ENCODE measurements at places on chromosomes 12 and 14.
A peak's percentile ranks its signal among the peaks of the same experiment; 100 is the strongest.

DNA sequence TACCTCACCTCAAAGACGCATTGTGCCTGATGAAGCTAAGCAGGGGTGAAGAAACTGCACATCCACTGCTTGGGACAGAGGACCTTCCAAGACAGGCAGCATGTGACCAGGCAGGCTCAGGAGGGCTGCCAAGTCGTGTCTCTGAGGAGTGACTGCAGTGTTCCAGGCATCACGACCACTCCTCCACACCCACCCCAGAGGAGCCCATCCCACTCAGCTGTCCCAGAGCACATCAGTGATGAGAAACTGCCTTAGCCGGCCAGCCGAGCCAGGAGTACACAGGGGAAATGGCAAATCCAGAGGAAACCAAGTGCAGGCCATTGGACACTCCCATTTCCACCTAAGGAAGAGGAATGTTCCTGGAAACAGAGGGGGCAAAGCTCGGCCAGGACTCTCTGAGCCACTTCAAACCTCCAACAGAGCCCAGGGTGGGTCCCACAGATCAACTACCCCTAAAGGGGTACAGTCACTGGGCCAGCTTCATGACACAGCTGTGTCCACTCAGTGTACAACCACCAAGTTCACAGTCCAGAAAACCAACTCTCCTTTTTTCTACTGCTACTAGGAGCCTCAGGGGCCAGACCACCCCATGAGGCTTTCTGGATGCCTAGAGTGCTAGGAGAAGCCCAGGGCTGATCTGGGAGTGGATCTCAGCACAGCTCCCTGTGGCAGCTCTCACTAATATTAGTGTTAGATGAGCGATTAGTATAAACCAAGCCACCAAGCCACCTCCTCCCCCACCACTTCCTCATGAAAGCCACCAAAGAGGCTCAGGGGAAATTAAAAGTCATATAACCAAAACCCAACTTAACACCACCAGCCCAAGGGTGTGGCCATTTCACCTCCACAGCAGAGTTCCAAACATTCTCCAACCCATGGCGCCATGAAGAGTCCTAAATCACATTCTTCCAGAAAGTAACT, 15.4 kb downstream of the PXN start:
- DNase-seq: no peak

GRCh38 chr14:23080474-23080873, 14.5 kb downstream of the ACIN1 start:
- no peak for DNase-seq

DNA sequence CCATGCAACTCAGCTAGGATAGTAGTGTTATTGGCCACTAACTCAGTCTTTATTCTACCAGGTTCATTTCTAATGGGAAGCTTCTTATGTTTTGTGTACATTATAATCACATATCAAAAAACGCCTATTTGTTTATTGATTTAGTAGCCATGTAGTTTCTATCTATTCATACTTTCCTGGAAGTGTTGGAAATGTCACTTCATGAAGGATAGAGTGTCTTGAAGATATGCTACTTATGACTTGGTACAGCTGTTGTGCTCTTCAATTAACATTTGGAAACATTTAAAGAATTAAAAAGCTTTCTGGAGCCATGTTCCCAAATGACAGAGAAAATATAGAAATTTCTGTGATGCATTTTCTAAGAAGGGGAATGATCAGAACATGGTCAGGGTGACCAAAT, 307.5 kb downstream of the ETNK1 start:
- no peak for DNase-seq

GRCh38 chr12:77584860-77585259, 245.8 kb upstream of the NAV3 start:
- DNase-seq: no peak

DNA sequence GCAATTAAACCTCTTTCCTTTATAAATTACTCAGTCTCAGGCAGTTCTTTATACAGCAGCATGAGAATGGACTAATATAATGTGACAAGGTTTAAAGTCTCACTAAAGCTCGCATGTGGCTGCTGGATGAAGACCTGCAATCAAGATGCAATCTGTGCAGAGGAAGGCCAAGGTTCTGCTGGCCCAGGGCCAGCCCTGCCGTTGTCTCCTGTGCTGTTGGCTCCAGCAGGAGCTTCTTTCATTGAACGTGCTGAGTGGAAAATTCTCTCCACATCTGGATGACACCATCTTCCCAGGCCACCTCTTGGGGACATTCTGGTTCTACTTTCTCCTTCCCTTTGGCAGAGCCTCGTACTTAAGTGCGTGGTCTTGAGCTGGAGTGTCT, 742.2 kb downstream of the VRK1 start:
- DNase-seq: no peak

- DNase-seq: no peak
These were observed 80.1 kb downstream of the ADCK1 start for GRCh38 chr14:77880056-77880455.

GRCh38 chr14:55904086-55904485, 214.1 kb upstream of the PELI2 start:
- DNase-seq: no peak

DNA sequence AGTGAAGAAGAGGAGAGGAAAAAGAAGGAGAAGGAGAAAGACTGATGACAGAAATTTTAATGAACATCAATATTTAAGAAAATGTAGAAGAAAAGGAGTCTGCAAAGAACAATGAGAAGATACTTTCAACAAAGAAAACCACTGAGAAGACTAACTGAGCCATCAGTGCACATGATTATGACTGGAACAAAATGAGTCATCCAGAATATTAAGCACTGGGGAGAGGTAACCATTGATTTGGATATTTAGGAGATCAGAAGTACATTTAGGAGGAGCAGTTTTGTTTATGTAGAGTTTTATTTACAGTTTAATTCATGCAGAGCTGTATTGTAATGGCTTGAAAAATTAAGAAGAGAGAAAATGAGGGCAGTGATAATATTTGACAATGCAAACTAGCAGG, 159.1 kb downstream of the C12orf50 start:
- DNase-seq: no peak

- no peak for DNase-seq
These were observed 1108.5 kb downstream of the SLC16A7 start for GRCh38 chr12:60704171-60704914.

GRCh38 chr12:130286041-130286440, 51.6 kb upstream of the PIWIL1 start:
- DNase-seq: peak; percentile 53

- no peak for DNase-seq
These were observed 3.9 kb upstream of the VDR start for GRCh38 chr12:47908738-47909137.

GRCh38 chr12:3493859-3494176, 2.8 kb downstream of the PRMT8 start:
- no peak for DNase-seq

DNA sequence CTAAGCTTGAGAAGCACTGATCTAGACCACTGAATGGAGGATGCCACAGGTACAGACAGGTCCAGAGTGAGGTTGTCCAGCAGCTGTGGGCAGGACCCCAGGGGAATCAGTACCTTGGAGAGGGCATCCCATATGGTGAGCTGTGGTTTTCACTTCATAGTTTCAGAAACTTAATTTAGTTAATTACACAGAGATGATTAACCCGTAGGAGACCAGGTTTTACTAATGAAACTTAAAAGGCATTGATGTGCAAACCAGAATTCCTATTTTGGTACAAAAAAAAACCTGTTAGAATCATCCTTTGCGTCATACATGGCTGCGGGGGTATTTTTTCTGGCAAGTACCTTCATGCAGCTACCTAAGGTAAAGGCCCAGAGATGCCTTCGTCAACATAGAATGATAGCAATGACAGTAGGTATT, 159.3 kb downstream of the DACT1 start:
- no peak for DNase-seq

DNA sequence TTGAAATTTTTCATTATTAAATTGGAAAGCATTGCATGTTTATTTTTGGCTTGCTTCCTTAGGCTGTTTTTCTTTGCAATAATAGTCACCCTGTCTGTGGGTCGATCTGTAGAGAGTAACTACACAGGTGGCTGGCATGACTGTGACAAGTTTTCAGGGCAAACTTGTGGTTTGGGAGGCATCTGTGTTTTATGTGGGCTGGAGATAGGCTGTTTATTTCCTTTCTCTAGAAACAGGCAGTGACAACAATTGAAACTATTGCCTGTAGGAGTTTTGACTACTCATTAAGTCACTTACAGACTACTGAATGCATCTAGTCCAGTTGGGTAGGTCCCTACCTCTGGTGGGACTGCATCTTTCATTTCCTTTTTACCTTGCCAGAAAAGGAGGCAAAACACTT, 155.6 kb downstream of the DYRK2 start:
- DNase-seq: no peak

DNA sequence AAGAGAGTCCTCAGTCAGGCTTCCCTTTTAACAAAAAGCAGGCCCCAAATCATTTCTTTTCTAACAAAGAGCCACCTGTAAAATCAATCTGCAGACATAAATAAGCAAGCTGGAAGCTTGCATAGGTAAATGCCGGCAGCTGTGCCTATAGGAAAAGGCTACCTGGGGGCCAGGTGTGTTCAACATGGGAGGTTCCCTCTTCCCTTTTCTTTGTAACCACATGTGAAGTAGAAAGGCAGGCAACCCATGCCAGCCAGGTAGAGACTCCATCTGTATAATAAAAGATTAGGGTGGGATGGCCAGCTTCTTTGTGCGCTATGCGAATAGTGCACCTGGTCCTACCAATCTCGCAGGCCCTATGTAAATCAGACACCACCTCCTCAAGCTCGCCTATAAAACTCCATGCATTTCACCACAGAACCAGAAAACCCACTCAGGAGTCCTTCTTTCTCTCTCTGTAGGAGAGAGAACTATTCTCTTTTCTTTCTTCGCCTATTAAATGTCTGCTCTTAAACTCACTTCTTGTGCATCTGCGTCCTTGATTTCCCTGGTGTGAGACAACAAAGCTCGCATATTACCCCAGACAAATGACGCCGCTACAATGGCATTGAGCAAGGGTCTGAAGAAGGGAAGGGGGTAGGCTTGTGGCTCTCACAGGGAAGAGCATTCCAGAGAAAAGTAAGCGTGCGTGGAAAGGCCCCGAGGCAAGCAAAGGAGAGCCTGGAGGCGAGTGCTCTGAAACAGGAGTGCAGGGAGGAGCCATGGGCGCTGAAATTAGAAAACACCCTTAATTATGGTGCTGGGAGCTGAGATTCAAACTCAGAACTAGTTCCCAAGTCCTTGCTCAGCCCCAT, 67.2 kb downstream of the TTC9 start:
- no peak for DNase-seq

- DNase-seq: no peak
These were observed 207.9 kb upstream of the BCL2L14 start for GRCh38 chr12:11862798-11863197.

DNA sequence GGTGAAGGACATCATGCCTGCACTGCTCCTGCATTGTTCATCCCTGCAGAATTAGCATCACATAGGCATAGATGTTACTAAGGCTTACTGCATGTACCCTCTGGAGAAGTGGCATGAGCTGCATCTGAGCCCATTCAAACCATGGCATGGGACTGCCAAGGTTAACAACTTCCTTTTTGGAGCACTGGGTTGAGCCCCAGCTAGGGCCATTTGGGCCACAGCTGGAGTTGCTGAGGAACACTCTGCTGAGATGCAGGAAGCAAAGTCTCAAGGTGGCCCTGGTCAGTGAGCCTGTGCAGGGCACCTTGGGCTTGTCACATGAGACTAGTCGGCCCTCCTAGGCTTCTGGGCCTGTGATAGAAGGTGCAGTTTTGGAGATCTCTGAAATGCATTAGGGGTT, 511.2 kb downstream of the C12orf50 start:
- DNase-seq: no peak

DNA sequence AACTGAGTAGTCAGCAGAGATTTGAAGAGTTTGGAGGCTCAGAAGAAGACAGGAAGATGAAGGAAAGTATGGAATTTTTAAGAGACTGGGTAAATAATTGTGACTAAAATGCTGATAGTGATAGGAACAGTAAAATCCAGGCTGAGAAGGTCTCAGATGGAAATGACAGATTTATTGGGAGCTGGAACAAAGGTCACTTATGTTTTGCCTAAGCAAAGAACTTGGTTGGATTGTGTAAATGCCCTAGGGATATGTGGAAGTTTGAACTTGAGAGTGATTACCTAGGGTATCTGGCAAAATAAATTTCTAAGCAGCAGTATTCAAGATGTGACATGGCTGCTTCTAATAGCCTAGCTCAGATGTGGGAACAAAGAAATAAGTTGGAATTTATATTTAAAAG, 180.9 kb downstream of the TRHDE start:
- DNase-seq: no peak

GRCh38 chr12:40104461-40105264, 1.2 kb downstream of the SLC2A13 start:
- peak; percentile 23 for DNase-seq

DNA sequence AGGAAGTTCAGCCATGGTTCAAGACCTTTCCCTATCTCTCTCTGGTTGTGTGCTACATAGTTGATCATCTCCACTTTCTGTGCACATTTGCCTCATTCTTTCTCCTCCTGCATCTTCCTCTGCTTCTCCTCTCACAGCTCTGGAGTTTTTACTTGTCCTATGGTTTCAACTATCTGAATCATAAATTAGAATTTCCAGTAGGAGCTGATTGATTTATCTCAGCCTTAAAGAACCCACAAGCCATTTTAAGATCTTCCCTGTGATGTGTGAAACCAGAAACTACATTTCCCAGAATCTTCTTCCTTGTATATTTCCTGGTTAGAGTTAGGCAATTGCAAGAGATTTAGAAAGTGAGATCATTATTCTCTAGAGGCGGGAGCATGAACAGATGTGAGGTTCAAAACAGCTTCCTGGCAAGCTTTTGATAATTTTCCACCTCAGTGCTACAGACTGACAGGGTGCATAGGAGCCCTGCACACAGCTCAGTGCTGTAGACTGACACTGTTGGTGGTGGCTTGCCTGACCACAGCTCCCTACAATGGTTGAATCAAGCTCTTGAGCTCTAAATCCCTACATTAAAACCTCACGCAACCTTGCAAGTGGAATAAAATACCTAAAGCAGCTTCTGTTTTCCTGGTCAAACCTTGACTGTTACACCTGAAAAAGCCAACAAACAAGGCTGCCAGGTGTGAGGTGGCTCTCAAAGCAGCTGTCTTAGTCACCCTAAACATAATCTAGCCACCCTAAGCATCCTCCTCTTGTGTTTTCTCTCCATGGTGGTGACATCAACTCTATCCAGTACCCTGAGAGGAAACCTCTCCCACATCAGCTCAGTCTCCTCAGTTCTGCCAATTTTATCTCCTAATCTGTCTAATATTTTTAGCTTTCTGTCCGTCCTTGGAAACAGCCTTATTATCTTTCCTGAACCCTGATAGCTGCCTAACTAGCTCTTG, 21.5 kb upstream of the IFNG start:
- DNase-seq: no peak

DNA sequence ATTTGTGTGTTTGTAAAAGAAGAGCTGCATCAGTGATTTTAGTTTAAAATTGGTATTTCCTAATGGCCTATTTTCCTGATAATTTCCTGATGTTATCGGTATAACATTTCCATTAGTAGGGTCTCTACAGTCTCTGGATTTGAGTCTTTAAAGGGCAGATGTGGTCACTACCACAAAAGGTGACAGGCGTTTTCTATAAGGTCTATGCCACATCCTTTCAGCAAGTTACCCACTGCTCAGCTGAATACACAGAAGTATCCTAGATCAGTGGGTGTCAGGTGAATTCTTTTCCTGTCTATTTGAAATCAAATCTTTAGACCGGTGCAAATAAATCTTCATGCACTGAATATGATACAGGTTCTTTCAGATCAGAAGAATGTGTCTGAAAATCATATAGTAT, 90.2 kb downstream of the LIN7A start:
- no peak for DNase-seq

GRCh38 chr14:58245562-58245961, 919 bp downstream of the PSMA3 start:
- no peak for DNase-seq

- peak; percentile 50 for DNase-seq
These were observed 7.1 kb upstream of the SMUG1 start for GRCh38 chr12:54195737-54196347.

GRCh38 chr12:32583534-32583933, 95.6 kb upstream of the DNM1L start:
- DNase-seq: no peak

Data from HEK293T (cell line).